Activated CD4-positive, alpha-beta T cell treated with anti-CD3 and anti-CD28 coated beads for 48 hours (primary cell): ENCODE measurements at places on chromosomes 6 and 20.

DNA sequence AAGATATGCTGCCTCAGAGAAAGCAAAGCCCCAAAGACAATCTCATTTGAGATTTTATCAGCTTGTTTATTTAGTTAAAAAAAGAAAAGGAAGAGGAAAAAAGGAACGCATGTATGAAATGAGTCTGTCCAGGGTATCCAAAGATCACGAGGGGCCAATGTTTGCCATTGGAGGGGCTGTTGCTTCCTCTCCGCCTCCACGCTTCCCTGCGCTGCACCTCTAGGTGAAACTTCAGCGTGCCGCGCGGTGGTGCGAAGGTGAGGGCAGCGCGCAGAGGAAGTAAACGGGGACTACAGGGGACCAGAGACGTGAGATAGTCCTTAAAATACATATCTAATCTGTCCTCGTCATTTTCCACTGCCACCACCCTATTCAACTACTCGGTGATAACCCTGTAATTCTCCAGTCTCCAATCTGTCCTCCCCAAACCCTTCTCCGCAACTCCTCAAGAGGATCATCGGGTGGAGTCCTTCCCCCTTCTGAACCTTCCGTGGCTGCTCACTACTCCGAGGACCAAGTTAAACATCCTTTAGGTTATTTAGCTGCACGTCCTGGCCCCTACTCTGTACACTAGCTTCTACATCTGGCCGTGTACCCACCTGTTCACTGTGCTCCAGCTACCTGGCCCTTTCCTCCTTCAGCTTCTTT, 1.1 kb upstream of the DCBLD1 start:
- peak; percentile 35 for DNase-seq

DNA sequence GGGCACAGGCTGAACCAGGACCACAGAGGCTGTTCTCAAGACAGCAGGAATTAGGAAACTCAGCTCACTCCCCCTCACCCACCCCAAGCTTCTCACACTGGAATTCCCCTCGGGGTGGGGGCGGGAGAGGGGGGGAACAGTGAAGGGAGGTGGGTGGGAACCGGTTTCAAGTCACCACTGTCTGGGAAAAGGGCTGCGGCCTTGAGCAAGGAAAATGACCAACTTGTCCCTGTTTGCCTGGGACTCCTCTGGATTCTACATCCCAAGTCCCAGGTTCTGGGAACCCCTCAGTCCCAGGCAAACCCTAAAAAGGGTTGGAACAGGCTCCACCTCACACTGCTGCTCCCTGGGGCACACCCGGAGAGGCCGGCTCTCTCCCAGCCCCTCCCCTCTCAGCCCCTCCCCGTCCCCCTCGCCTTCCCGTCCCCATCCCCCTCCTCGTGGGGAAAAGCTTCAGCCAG, 230.7 kb downstream of the TFAP2C start:
- DNase-seq = no peak

DNA sequence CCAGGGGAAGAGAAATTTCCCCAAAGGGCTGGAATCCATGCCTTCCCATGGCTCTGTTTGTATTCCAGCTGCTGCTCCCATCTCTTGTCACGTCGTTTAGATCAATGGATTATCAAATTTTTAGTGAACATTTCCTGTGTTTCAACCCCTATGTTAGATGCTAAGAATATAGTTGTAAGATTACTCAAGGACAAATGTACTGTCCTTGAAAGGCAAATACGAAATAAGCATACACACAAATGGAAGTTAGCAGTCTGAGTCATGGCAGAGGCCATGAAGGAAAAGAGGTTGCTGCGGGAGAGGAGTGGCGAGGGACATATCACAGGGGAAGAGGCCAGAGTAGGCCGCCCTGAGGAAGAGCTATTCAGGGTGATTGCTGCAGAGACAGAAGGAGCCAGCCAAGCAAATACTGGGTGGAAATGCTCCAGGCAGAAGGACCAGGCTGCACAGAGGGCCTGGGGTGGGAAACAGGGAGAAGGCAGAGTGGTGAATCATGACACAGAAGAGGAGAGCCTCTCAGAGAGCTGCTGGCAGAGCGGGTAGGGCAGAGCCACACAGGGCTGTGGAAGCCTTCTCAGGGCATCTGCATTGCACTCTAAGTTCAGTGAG, 219.2 kb upstream of the LRFN2 start:
- DNase-seq = no peak

- no peak for DNase-seq
These were observed 771.4 kb upstream of the MMS22L start for GRCh38 chr6:98054453-98054852.

GRCh38 chr20:36097337-36098151, 57.0 kb upstream of the EPB41L1 start:
- DNase-seq = no peak

- DNase-seq = no peak
These were observed 22.6 kb upstream of the TINAG start for GRCh38 chr6:54285595-54285994.

DNA sequence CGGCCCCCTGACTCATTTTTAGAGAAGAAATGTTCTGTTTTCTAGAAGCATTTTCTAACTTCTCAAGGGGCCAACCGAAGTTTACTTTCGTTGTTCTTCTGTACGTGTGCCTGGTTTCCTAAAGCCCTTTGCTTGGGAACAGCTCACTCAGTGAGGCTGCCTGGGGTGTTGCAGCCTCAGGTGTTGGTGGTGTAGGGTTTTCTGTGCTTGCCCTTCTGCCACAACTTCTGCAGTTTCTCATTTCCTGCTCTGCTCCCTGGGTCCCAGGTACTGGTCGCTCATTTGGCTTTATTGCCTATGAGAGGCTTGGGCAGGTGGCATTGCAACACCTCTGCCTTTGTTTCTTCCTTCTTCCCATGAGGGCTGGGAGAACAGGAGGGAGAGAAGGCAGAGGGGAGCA, 278.3 kb downstream of the SOX4 start:
- DNase-seq = no peak

DNA sequence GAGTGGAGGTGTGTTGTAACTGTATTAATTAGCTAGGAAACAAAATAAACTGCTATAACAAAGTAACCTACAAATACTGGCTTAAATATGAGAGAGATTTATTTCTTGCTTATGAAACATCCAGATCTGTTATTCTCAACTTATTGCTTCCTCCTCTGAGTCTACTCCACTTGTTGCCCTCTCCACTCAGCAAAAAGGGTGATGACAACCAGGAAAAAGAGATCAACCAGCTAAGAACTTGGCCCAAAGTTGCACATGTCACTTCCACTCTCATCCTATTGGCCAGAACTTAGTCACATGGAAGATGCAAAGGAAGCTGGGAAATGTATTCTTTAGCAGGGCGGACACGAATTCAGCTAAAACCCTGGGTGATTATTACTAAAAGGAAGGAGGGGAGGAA, 5.2 kb upstream of the TP53RK start:
- no peak for DNase-seq

DNA sequence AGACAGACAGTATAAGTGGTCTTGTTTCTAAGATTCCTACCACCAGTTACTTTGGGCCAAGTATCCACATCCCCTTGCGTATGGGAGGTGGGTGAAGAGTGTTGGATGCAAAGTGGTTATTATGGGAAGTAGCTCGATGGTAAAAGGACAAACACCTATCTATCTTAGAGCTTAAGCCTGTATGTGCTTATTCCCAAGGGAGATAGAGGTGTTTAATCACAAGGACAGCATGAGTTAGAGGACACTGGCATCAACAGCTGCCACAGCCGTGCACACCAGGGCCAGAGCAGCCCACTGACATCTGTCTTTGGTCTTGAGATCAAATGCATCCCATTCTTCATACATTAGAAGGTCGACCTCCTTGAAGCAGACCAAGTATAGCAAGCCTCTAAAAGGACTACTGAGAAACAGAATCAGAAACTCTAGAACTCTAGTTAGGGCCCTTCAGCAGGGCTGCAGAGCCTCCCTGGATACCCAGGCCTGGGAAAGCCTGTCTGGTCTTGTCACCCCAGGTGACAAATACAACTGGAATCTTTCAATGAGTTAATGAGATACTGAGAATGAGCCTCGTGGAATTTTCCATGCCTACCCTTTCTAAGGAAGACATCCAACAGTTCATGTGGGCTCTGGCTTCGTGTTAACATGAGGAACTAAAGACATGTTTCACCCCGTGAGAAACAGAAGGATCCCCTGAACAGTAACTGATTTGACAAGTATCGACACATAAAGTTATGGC, 28.7 kb downstream of the TXNDC5 start:
- DNase-seq = no peak

GRCh38 chr20:57224641-57225138, 41.8 kb downstream of the BMP7 start:
- DNase-seq = no peak

DNA sequence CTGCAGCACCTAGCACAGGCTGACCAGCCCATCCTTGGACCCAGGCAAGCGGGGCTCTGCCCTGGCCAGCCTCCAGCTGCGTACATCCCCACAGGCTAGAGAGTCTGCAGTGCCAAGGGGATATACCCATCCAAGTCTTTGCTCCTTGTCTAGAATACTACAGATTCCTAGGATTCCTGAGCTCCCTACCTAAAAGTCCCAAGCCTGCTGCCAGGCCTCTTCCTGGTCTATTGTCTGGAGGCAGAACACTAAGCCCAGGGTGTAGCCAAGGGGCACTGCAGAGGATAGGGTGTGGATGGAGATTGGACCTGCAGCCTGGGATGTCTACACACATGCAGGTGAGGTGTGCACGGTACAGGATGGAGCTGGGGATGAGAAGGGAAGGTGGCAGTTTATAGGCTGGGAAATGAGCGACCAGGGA, 90.0 kb upstream of the SIRPA start:
- DNase-seq = no peak

- no peak for DNase-seq
These were observed 127.6 kb downstream of the SYNDIG1 start for GRCh38 chr20:24597051-24597450.

DNA sequence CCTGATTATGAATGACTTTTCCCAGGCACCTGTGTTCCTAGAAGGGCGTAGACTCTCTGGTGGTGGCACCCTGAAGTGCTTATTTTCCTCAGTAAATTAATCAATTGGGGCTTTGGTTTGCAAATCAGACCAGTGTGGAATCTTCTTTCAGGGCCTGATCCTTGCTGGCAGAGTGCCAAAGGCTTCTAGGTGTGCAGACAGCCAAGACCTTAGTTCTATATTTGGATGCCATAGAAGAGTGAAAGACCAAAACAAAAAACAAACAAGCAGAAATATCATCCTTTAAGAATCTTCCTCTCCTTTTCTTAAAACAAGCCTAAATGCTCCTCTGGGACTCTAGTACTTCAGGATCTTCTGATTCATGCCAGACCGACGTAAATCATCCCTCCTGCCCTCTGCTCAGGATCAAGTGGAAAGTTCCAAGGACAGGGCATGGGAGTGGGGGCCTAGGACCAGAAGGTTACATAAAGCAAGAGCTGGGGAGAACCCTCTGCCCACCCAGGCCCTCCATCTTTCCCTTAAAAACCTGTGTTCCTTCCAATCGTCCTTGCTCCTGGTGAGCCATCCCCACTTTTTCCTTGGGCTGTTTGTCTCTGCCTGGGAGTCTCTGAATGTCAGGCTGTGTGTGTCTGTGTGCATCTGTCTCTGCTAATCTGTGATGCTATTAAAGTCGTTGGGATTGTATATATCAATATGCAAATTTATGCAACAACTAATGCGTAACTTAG, 70.5 kb upstream of the MYLIP start:
- DNase-seq = no peak

DNA sequence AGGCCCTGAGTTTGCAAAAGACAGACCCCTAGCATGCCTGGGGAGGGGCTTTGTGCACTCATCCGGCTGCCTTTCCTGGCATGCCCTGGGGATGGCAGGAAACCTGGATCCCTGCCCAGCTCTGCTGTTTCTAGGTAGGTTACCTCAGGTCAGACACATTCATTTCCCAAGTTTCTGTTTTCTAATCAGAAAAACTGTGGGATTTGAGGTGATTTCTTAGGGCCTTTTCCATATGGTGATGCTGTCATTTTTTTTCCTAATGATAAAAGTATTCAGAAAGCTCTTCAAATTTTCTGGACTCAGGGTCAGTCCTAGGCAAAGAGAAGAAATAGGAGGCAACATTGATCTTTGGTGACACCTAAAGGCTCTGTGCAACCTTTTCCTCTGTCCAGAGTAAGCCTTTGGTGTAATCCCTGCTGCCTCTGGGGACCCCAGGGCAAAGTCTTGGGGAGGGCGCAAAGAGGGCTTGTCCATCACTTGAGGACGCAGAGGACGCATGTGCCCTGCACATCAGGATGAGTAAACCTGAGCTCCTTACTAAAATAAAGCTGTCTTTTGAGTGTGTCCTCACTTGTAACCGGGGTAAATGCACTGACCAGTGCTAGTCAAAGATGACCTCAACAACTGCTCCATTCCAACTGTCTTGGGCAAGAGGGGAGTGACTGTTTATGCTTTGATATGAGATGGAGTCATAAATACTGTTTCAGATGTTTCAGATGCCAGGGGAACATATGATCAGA, 13.5 kb upstream of the TRAM2 start:
- DNase-seq = no peak

DNA sequence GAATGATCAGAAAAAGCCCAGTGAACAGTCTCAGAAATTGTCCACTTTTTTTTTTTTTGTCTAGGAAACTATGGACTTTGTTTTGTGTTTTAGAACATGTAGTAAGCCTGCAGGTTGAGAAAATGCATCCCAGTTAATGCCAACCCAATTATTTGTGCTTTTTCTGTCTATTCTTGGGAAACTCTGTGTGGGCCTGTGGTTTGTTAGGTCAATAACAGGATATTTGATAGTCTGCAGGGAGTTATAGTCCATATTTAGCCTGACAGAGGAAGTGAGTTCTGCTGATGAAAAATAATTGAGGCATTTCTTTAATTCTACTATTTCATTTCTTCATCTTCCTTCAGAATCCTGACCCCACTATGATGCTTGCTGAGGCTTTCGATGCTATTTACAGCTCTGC, 154.0 kb upstream of the LAMP5 start:
- no peak for DNase-seq

DNA sequence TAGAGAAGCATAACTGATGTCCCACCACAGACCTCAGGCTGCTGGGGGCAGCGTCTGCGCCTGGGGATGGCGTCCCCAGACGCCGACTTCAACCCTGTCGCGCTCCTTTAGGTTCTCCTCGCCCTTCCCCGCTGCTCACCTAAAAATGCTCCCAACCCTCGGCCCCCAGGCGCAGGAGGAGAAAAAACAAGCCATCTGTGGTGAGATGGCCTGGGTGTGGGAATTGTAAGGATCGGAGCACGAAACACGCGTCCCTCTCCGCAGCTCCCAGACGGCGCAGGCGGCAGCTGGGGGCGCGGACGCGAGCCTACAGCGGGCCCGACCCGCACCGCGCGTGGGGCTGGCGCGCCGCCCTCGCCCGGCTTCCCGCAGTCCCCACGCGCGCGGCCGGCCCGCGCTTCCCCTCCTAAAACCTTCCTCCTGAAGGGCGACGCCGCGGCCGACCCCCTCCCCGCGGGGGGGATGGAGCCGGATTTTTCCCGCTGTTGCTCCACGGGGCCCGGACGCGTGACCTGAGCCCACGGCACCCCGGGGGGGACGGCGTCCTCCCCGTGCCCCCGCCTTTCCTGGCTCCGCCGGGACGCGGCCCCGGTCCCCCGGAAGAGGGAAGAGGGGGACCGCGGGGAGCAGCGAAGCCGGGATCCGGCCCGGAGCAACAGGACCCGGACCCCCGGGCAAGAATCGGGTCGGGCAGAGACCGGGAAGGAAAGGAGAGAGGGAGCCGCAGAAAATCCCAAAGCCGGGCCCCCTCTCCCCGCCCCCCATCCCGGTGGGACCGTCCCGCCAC, 611 bp downstream of the EPB41L2 start:
- DNase-seq = peak; percentile 18
